Activated CD4-positive, alpha-beta T cell treated with anti-CD3 and anti-CD28 coated beads, Interleukin-2, amount 10 ng/mL, durations not matched to agents 24 days and 14 days (primary cell): ENCODE measurements at places on chromosomes 16 and 17.
A peak's percentile ranks its signal among the peaks of the same experiment; 100 is the strongest.

GRCh38 chr17:8792646-8793045, 6.5 kb downstream of the MFSD6L start:
- H3K4me3 ChIP-seq: no peak overlapping the region
- no peak for DNase-seq
- H3K27ac ChIP-seq: no peak overlapping the region
- no peaks in the 10 kb centered on the region for H3K36me3 ChIP-seq
- H3K4me1 ChIP-seq: no peaks in the 10 kb centered on the region

DNA sequence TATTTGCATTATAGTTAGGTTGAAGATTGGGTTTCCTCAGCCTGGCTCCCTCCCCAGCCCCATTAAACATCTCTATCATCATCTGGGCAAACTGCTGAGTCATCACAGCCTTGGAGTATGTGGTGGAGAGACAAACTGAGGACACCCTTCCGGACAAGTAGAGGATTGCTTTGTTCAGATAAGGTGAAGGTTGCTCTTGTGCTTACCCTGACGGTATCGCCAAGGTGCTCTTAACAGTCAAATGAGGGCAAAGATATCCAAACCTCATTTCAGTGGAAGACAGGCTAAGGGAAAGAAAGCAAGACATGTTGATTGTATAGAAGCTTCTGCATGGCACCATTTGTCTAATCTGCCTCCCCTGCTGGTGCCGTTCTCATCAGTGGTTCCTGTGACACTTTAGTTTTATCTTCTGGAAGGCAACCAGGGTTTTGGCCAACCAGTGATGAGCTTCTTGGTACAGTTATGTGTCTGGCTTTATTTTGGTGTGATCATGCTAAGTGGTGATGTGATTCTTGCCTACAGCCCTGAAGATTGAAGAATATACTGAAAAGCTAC, 56.9 kb upstream of the LGALS9 start:
- peaks cover 80% of the 10 kb centered on the region for H3K4me1 ChIP-seq
- H3K27me3 ChIP-seq: no peaks in the 10 kb centered on the region
- H3K36me3 ChIP-seq: peaks cover 33% of the 10 kb centered on the region

DNA sequence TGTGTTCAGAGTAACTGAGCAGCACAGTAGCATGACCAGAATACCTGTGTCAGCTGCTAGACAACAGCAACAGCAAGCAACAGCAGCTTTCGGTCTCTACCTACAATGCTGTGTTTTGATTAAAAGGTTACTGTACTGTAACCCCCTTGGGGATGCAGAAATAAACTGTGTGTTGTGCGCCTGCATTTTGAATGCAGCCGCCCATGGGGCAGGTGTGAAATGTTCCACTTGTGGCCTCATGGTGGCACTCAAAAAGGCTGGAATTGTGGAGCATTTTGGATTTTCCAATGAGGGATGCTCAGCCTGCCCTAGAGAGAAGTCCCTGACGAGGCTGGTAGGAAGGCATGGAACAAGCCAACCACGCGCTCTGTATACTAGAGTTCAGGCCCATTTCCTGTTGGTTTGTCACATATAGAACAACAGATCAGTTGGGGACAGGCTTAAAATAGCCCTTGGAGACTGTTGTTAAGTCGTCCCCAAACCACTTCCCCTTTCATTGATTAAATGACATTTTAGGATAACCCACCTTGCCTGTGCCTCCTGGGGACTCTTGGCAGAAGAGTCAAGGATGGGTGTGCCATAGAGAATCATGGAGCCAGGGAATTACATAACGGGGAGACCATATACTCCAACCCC, 27.1 kb downstream of the SCPEP1 start:
- H3K36me3 ChIP-seq: no peaks in the 10 kb centered on the region
- H3K4me3 ChIP-seq: no peak overlapping the region
- no peak overlapping the region for H3K27ac ChIP-seq

DNA sequence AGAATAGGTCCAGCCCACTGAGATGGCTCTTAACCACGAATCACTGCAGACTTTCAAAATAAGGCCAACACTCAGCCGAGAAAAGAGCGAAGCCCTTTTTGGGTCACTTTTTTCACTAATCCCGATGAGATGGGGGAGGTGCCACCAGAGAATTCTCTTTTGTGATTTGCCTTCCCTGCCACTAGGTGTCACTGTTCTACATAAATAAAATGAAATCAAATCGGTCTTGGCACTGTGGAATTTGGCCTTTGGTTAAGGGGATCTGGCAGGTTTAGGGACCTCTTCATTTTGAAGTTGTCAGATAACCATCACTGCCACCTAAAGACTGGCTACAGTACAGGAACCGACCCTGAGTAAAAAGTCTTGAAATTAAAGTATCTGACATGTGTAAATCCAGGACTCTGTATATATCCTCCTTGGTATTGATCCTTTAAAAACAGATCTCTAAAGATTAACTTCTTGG, 147.0 kb downstream of the HS3ST4 start:
- H3K36me3 ChIP-seq: no peaks in the 10 kb centered on the region
- H3K4me1 ChIP-seq: peaks cover 2% of the 10 kb centered on the region
- peaks cover 11% of the 10 kb centered on the region for H3K27me3 ChIP-seq

GRCh38 chr17:77558846-77559626, 399.5 kb upstream of the TNRC6C start:
- H3K27ac ChIP-seq: no peak overlapping the region
- H3K27me3 ChIP-seq: peaks cover 18% of the 10 kb centered on the region
- H3K4me1 ChIP-seq: no peaks in the 10 kb centered on the region
- DNase-seq: no peak

DNA sequence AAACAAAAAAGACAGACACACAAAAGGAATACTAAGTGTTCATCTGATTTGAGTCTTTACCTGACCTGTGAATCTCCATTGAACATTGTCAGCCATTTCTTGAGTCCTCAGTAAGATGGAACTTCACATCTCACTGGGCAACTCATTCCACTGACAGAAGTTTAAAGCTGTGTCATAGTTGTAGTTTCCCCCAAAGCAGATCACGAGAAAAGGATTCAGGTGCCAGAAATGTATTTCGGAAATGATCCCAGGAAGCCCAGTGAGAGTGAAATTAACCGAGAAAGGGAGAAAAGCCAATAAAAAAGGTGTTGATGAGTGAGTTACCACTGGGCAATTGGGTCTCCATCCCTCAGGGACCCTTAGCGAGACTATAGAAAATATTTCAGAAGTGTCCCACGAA, 6.5 kb downstream of the CHD9 start:
- no peak for DNase-seq
- H3K27ac ChIP-seq: peak overlapping the region; percentile 5
- H3K4me3 ChIP-seq: peak overlapping the region; percentile 39

GRCh38 chr17:50608700-50609379, 25.8 kb upstream of the ABCC3 start:
- DNase-seq: no peak
- H3K27ac ChIP-seq: no peak overlapping the region
- no peak overlapping the region for H3K4me3 ChIP-seq
- H3K4me1 ChIP-seq: no peaks in the 10 kb centered on the region

GRCh38 chr16:12208341-12209035, 232.0 kb downstream of the SNX29 start:
- H3K4me3 ChIP-seq: no peak overlapping the region
- no peaks in the 10 kb centered on the region for H3K27me3 ChIP-seq
- DNase-seq: no peak
- H3K4me1 ChIP-seq: no peaks in the 10 kb centered on the region
- H3K27ac ChIP-seq: no peak overlapping the region

DNA sequence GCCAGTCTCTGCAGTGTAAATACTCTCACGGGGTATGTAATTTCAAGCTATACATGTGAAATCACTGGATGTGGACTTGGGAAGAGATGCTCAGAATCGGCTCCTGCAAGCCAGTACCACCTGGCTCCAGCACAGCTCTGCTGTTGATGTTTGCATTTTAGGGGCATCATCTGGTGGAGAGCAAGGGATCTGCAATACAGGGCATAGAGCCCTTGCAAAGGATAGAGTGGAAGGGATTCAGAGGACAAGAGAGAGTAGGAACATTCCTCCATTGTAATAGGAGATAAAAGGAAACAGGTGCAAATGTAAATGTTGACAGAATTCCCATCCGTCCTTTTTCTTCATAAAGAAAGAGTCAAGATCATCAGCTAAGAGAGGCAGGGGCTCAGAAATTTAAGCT, 184.1 kb downstream of the PMP22 start:
- H3K27ac ChIP-seq: no peak overlapping the region
- no peaks in the 10 kb centered on the region for H3K27me3 ChIP-seq
- H3K36me3 ChIP-seq: no peaks in the 10 kb centered on the region
- no peaks in the 10 kb centered on the region for H3K4me1 ChIP-seq

GRCh38 chr16:49050607-49051006, 231.0 kb downstream of the CBLN1 start:
- no peaks in the 10 kb centered on the region for H3K4me1 ChIP-seq
- no peak for DNase-seq
- no peak overlapping the region for H3K4me3 ChIP-seq
- no peaks in the 10 kb centered on the region for H3K36me3 ChIP-seq
- H3K27me3 ChIP-seq: no peaks in the 10 kb centered on the region

DNA sequence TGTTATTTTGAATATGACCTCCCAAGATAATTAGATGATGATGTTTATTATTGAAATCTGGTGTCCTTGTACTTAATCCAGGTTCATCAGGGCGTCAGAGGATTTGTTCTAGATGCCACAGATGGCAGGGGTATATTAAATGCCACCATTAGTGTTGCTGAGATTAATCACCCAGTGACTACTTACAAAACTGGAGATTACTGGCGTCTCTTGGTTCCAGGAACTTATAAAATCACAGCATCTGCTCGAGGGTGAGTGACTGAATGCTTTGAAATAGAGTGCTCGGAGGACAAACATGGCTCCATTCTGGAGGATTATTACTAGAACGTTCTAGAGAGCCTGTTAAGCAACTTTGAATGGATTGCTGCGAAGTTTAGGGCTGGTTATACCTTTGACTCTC, 33.5 kb upstream of the GOSR1 start:
- peaks cover 22% of the 10 kb centered on the region for H3K36me3 ChIP-seq
- H3K27me3 ChIP-seq: no peaks in the 10 kb centered on the region
- H3K27ac ChIP-seq: no peak overlapping the region
- no peak overlapping the region for H3K4me3 ChIP-seq
- H3K4me1 ChIP-seq: no peaks in the 10 kb centered on the region

- no peak overlapping the region for H3K27ac ChIP-seq
- H3K27me3 ChIP-seq: no peaks in the 10 kb centered on the region
- DNase-seq: no peak
- no peak overlapping the region for H3K4me3 ChIP-seq
- peaks cover 32% of the 10 kb centered on the region for H3K36me3 ChIP-seq
Observed at GRCh38 chr16:14476183-14476582, 153.9 kb downstream of the PARN start.

GRCh38 chr16:51382940-51383339, 231.9 kb upstream of the SALL1 start:
- no peak overlapping the region for H3K27ac ChIP-seq
- H3K27me3 ChIP-seq: no peaks in the 10 kb centered on the region
- H3K36me3 ChIP-seq: no peaks in the 10 kb centered on the region
- H3K4me3 ChIP-seq: no peak overlapping the region
- DNase-seq: no peak

DNA sequence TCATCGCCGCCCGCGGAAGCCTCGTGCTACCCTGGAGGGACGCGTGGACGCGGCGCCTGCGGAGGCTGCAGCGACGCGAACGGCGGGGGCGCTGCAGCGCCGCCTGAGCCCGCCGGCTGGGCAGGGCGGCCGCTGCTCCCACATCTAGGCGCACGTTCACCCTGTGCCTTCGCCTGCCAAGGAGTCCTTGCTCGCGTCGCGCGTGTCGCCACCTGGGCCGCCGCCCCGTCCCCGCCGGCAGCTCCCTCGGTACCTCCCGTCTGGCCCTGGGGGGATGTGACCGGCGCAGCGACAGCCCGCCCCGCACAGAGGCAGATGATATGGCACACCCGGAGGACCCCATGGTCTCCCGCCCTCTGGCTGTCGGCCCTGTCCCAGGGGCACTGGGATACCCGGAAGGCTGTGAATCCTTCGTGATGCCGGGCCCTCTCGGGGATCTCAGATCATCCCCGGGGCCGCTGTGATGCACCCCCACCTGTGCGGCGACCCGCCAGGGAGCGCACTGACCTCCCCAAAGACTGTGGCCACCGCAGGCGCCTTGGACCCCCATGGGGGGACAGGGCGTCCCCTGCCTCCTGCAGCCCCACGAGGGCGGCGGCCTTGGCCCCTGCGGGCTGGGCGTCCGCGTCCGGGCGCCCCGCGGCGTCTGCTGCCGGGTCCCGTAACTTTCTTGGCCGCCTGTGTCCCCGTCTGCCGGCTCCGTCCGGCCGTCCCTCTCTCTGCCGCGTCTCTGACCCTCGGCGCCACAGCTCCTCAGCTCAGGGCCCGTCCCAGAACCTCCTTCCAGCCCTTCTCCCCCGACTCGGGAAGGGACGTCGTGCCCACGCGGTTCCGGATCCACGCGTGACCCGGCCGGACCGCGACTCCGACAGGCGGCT, 689 bp upstream of the TBC1D24 start:
- peak overlapping the region; percentile 80 for H3K4me3 ChIP-seq
- no peaks in the 10 kb centered on the region for H3K36me3 ChIP-seq
- peak; percentile 86 for DNase-seq
- peaks cover 12% of the 10 kb centered on the region for H3K4me1 ChIP-seq
- peaks cover 30% of the 10 kb centered on the region for H3K27me3 ChIP-seq

DNA sequence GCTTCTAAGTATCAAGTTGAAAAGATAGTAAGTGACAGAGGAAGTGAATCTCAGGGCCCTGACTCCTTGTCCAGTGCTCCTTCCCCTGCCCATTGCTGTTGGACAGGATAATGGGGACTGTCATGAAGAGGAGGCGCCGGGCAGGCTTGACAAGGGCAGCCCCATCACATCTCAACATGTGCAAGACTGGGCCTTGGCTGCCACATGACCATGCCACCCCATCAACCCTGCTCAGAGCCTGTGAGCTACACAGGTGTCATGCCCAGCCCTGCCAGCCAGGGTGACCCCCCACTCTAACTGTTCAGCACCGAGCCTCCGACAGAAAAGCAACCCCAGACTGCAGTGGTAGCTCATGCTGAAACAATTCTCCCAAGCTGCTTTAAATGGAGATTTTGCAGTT, 171.6 kb downstream of the C16orf78 start:
- no peaks in the 10 kb centered on the region for H3K36me3 ChIP-seq
- H3K27me3 ChIP-seq: no peaks in the 10 kb centered on the region
- no peaks in the 10 kb centered on the region for H3K4me1 ChIP-seq
- H3K4me3 ChIP-seq: no peak overlapping the region
- DNase-seq: no peak

- DNase-seq: peak; percentile 93
- H3K4me1 ChIP-seq: peaks cover 75% of the 10 kb centered on the region
- H3K27ac ChIP-seq: peak overlapping the region; percentile 95
Observed at GRCh38 chr17:40480501-40481003, 20.9 kb downstream of the TNS4 start.
